ENCODE measurements at places on chromosomes 6 and 20. TPM values are rescaled to one million over a fixed set of nuclear protein-coding genes. Genes with fewer than 3 reads are reported as not detected.

- no peak for DNase-seq
Observed at GRCh38 chr6:79441192-79441591, 96.0 kb downstream of the LCA5 start.

TRAPPC3L gene
- total RNA-seq = not detected

DNA sequence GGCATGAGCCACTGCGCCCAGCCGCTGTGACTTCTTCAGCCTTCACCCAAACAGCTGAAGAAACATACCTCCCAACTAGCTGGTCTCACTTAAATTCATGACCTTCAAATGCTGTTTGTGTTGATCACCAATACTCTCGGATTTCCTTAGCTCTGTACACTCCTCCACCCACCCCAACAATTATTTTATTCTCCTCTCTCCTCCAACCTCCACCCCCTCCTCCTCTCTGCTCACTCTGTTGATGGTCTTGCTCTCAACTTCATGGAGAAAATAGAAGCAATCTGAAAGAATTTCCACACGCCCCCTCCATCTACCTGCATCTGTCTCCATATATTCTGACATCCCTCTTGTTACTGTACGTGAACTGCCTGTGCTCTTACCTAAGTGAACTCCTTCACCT, 6.6 kb upstream of the DLK2 start:
- DNase-seq = no peak

DNA sequence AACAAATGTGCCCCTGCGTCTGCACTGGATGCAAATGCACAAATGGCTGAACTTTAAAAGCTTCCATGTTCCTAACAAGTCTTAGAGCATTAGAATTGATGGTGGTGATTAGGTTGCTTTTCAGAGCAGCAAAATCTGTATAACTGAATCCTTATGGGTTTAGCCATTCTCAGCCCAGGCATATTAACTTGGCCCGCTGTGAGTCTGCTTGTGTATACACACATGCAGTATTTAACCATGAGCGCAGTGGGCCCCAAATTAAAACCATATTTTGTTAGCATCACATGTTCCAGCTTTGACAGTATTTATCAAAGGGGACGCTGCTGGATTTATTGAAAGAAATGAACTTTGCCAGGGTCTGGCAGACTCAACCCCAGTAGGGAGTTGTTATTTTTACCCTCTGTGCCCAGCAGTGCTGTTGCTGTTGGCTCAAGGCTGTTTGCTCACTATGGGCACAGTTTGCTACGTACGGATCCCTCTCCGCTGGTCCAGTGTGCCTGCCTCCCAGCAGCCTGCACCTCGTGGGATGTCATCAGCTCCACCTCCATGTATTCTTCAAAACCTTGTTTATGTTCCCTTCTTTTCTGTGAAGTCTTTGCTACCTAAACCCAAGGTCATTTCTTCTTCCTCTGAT, 144.7 kb downstream of the QRSL1 start:
- DNase-seq = no peak

DNA sequence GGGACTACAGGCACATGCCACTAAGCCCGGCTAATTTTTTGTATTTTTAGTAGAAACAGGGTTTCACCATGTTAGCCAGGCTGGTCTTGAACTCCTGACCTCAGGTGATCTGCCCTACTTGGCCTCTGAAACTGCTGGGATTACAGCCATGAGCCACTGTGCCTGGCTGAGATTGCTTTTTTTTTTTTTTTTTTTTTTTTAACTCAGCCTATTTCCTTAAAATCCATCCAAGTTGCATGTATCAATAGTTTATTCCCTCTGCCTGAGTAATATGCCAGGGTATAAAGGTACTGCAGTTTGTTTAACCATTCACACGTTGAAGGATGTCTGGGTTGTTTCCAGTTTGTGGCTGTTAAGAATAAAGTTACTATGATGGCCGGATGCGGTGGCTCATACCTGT, 10.7 kb downstream of the SLX4IP start:
- DNase-seq = no peak

GRCh38 chr20:17957505-17958363, 10.9 kb downstream of the SNX5 start:
- DNase-seq = no peak

DNA sequence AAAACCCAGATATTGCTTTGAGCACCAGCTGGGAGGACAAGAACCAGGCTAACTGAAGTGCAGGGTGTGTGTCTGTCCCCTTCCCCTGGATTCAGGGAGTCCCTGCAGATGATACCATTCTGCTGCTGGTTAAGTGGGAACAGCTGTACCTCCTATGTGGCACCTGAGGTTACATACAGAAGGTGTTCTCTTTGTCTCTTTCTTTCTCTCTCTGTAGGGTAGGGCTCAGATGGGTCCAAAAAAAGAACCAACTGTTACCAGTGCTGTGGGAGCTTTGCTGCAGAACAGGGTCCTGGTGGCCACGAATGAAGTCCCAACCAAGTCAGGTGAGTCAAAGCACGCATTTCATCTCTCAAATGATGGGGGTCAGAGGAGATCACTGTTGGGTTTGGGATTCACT, 38.6 kb downstream of the ZC2HC1B start:
- DNase-seq = no peak

TULP4 gene
- 17.0 TPM for total RNA-seq

ZNF165 gene
- 4.3 TPM for total RNA-seq

- DNase-seq = peak; percentile 67
Observed at GRCh38 chr20:25294459-25295385, 46.8 kb downstream of the PYGB start.

GRCh38 chr20:25273541-25274358, 25.9 kb downstream of the PYGB start:
- DNase-seq = no peak

CPXM1 gene
- total RNA-seq = 4.3 TPM

CDKAL1 gene
- total RNA-seq = 22.6 TPM
